Midbrain (tissue), 1 donor: ENCODE measurements at places on chromosomes 4 and X.

GRCh38 chr4:21795091-21795490 is 153.5 kb downstream of the KCNIP4 start:
- DNase-seq, result no peak

DNA sequence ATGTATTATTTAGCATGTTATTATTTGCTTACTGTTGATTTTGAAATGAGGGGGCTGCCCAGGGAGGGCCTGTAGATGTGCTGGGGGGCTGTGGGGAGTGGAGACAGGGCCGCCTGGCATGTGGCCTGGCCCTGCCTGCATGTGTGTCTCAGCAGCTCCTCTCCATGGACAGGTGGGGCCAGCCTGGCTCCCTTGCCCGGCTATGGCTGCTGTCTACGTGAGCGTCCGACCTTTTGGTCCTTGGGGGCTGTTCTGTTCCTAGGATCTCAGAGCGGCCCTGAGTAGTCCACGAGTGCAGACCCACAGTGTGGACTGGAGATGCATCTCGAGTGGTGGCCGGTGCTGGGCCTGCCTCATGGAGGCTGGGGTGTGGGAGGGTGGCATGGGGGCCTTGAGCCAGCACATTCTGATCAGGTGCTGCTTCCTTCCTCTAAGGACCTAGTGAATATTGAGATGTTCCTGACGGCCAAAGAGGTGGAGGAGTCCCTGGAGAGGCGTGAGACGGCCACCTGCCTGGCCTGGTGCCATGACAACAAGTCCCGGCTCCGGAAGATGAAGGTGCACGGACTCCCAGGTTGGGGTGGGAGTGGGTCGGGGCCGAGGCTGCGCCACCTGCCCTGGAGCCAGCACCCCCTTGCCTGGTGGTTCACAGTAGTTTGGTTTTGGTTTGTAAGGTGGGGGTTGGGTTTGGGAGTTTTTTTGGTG is 24.9 kb upstream of the UVSSA start:
- no peak for DNase-seq

- no peak for DNase-seq
Measured at GRCh38 chrX:39854772-39855747, 242.7 kb downstream of the BCOR start.

DNA sequence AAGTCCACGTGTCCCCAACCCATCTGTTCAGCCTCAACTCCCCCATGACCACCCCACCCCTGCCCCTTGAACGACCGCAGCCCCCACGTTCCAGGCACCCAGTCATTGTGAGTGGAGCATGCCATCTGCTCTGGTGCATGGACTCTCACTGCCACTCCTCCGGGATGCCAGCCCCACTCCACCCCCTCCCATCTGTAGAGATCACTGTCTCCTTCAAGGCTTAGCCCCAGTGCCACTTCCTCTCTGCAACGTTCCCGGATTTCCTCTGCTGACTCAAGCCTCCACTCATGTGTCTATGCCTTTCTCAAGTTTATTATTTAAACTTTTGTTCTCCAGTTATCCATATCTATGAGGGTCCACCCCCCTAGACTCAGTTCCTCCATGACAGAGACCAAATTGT is 54.0 kb downstream of the MAML3 start:
- no peak for DNase-seq

GRCh38 chr4:143402776-143403552 is 66.3 kb downstream of the GAB1 start:
- peak; percentile 67 for DNase-seq

GRCh38 chr4:7171191-7171900 is 21.0 kb upstream of the SORCS2 start:
- DNase-seq, result no peak

DNA sequence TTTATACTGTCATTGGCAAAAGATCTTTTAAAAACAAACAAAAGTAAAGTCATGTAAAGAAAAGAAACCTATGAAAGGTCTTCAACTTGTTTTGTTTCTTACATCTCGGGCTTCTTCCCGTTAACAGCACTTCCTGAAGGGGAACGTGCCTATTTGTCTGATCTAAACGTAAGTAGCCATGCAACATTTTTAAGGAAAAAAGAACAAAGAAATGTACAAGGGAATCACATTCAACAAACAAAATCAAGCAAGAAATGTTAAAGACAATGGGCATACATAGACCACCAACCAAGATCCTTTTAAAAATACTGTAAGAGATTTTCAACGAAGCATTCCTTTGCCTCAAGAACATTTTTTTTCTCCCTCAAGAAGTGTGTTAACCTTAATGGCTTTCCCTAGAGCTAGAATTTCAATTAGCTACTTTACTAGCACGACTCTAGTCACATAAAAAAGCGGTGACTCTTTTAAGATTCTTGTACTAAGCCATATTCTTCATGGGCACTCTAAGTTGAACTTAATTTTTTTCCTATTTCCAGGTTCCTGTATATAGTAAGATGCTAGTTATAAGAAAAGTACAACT is 112.0 kb upstream of the TTC29 start:
- DNase-seq, result no peak

DNA sequence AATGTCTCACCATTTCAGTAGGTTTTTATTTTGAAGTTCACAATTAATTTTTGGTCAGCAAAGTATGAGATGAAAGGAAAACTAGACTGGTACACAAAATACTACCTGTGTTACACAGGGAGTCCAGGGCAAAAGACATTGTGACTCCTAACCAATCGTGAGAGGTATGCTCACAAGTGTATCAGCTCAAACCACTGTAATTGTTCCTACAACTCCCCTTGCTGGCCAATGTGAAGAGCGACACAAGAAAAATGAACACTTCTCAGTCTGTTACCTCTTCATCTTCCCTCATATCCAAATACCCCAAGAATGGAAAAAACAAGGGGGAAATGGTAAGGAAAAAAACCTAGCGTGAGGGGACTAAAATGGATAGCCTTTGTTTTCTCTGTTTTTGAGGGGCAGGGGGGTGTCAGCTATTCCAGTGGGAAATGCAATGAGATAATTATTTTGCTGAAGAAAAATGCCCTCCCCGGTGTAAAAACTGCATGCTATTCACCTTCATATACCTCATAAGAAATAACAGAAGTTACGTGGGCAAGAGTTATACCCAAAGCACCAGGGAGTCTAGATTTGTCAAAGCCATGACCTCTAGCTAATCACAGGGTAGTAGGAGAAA is 30.6 kb upstream of the NSUN7 start:
- DNase-seq, result no peak

GRCh38 chr4:6938647-6939271 is 29.1 kb downstream of the TBC1D14 start:
- peak; percentile 14 for DNase-seq

DNA sequence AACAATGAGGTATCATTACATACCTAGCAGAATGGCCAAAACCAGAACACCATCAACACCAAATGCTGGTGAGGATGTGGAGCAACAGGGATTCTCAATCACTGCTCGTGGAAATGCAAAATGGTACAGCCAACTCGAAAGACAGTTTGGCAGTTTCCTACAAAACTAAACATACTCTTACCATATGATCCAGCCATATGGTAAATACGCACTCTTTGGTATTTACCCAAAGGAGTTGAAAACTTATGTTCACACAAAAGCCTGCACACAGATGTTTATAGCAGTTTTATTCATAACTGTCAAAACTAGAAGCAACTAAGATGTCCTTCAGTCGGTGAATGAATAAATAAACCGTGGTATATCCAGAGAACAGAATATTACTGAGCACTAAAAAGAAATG is 7.8 kb downstream of the CASP3 start:
- no peak for DNase-seq

- DNase-seq, result no peak
Measured at GRCh38 chr4:4607336-4608213, 65.7 kb upstream of the STX18 start.

- DNase-seq, result no peak
Measured at GRCh38 chr4:131534944-131535645, 1614.0 kb upstream of the PCDH10 start.

- no peak for DNase-seq
Measured at GRCh38 chr4:151169900-151170299, 70.5 kb downstream of the RPS3A start.

DNA sequence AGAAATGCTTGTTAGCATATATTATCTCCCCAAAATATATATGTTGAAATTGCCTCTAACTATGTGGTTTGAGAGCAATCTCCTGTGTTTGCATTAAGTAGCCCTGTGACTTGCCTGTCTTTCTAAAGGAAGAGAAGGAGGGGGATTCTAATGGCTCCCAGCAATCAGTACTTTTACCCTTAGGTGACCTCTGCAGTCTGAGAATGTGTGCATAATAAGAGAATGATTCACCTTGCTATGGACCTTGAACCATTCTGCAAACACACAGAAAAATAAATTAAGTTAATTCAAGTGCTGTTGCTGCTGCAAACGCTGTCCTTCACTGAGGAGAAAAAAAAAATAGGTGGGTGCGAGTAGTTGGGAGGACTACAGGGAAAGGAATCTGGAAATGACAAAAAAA is 322.2 kb downstream of the IQCM start:
- DNase-seq, result no peak

- DNase-seq, result no peak
Measured at GRCh38 chrX:13311560-13311959, 8.3 kb downstream of the ATXN3L start.

- no peak for DNase-seq
Measured at GRCh38 chr4:40785727-40786126, 36.0 kb downstream of the NSUN7 start.
